Muscle of arm (tissue), 14 donors: ENCODE measurements at places on chromosomes 2 and 18.

GRCh38 chr2:177543007-177543760 lies 150.6 kb downstream of the AGPS start:
- peak; percentile 81 for DNase-seq

- no peak for DNase-seq
These were observed 70.3 kb upstream of the PELI1 start for GRCh38 chr2:64214281-64215115.

DNA sequence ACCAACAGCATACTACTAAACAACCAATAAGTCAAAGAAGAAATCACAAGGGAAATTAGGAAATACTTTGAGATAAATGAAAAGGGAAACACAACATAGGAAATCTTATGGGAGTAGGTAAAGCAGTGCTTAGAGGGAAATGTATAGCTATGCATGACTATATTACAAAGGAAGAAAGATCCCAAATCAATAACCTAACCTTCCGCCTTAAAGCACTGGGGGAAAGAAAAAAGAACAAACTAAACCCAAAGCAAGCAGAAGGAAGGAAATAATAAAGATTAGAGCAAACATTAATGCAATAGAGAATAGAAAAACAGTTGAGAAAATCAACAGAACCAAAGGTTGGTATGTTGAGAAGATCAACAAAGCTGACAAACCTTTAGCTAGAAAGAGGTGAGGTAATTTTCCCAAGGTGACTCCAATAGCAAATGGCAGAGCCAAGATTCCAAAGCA lies 49.9 kb downstream of the DDX1 start:
- DNase-seq: no peak

GRCh38 chr2:38093527-38094165 lies 17.7 kb upstream of the CYP1B1 start:
- no peak for DNase-seq

DNA sequence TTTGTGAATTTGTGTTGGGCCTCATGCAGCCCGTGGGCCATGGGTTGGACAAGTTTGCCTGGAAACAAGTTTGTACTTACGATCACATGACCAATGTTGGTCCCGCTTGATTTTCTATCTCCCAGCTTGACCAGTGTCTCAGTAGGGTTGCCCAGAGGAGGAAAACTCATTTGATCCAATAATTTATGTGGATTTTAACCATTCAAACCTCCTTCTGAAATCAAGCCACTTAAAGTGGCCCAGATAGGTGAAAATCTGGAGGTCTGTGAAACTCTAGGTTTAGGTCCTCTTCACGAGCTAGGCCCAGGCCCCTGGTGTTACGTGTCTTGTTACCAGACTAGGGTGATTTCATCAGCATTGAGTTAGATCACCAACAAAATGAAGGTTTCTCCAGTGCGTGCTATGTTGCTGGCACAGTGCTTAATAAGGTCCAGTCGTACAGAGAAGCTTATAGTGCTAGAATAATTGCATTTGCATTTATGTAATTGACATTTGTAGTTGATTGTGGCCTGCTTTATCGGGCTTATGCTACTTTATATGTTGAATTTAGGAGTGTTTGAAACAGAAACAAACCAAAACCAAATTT lies 4.4 kb downstream of the ACTR2 start:
- no peak for DNase-seq

DNA sequence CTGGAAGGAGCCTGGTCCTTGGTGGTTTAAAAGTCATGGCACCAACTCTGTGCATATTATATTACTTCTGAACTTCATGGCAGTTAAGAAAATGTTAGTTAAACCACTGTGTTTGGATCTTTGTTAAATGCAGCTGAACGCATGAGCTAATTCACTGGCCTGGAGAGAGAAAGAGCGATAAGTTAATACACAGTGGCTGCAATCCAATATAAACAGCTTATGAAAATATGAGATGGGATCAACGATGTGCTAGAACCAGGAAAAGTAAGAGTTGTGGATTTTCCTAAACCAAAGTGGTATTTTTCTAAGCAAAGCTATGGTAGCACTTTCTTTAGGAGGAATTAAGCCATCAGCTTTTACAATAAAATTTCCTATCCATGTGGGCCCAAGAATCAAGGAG lies 326.7 kb downstream of the MTX2 start:
- DNase-seq: no peak

DNA sequence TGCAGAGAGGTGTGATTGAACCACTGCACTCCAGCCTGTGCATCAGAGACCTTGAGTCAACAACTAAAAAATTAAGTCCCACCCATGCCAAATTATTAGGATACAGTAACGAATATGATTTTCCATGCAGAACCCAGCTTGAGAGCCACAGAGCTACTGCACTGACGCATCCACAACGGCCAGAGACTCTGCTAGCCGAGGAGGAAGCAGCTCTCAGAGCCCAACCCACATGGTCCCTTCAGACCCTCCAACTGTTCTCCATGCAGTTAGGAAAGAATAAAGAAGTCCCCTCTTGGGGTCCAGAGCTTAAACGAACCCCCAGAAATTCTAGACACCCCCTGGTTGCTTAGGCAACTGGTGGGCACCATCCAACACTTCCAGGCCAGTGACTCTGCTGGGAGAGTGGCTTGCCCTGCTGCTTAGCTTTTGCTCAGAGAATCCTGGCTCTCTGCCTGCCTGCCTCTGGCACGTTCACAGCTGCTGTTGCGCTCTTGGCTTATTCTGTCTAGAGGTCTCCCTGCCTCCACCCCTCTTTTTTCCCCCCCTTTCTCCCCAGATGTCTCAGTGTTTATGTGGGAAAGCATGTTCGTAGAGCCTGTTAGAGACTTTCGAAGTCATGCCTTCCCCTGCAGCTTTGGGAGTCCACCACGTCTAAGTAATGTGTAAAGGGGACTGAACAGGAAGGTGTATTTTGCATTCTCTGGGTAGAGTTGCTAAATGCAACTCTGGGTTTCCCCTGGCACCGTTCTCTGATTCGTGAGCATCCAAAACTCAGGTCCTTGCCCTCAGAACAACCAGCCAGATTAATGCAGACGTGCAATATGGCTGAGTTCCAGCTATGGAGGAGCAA lies 26.0 kb upstream of the SP3 start:
- DNase-seq: peak; percentile 92

DNA sequence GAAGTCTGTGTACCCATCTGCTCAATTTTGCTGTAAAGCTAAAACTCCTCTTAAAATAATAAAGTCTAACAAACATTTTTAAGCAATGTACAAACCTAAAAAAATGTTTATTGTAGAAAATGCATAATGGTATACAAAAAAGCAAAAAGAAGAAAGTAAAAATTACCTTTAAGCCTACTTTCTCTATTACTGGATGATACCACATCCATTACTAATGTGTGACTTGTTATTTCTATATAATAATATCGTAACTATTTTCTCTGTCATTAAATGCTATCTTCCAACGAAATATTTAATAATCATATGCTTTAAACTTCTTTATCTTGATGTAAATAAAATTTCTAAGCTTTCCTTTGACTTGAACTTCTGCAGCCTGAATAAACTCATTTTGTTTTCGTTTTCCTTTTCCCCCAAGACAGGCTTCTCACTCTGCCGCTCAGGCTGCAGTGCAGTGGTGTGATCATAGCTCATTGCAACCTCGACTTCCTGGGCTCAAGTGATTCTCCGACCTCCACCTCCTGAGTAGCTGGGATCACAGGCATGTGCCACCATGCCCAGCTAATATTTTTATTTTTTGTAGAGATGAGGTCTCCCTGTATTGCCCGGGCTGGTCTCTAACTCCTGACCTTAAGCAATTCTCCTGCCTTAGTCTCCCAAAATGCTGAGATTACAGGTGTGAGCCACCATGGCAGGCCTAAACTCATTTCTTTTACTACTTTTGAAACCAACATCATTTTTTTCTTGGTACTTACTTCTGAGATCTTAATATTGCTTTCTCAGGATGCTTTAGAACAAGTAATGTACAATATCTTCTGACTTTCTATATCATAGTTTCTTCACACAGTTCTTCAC lies 18.1 kb upstream of the DNAH7 start:
- no peak for DNase-seq

DNA sequence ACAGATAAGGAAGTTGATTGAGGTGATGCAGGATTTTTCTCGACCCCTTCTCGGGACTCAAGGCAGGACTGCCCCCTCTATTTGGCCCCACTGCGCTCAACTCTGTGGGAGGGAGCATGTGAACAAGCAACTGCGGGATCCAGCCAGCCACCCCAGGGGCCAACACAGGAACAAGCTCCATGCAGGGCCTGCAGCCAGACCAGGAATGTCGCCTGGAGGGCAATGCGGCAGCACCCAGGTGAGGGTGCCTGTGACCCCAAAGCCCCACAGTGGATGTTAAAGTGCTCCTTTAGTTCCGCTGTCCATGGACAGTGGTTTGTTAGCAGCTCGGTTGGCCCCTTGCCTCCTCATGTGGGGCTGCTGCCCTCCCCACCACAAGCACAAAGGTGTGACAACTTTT lies 57.1 kb downstream of the HRH4 start:
- no peak for DNase-seq

GRCh38 chr2:237358721-237359517 lies 55.0 kb downstream of the COL6A3 start:
- no peak for DNase-seq

DNA sequence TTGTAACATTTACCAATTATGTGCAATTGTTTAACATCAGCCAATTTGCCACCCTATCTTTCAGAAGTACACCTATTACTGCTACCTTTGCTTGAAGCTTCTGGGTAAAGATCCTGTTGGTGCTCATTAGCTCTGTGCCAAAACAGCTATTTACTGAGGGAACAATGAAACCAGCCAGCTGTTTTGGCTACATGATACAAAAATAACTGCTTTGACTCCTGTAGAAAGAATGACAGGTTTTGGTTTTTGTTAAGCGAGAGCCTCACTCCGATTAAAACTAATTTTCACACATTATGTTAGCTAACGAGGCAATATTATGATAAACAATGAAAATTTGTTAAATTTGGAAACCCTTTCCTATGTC lies 907.0 kb downstream of the EPHA4 start:
- DNase-seq: no peak

- no peak for DNase-seq
These were observed 37.4 kb downstream of the BIN1 start for GRCh38 chr2:127069536-127069935.

GRCh38 chr2:231991664-231992063 lies 30.2 kb downstream of the DIS3L2 start:
- DNase-seq: no peak

GRCh38 chr2:42567364-42567763 lies 1.1 kb upstream of the MTA3 start:
- no peak for DNase-seq

- no peak for DNase-seq
These were observed 197.5 kb downstream of the PDE1A start for GRCh38 chr2:182229297-182229696.

- DNase-seq: no peak
These were observed 102.9 kb upstream of the SCN1A start for GRCh38 chr2:166230724-166231070.

DNA sequence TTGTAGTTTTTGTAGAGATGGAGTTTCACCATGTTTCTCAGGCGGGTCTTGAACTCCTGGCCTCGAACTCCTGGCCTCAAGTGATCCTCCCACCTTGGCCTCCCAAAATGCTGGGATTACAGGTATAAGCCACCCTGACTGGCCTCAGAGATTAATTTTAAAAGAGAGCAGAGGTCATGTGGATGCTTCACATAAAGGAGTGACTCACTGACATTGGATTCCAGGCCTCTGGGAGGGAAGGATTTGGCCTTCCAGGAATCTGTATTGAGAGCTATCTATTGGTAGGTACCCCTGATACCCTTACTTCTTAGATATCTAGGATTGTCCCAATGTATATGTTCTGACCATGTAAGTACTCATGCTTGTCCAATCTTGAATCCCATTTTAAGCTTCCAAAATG lies 138.4 kb downstream of the FAM161A start:
- DNase-seq: no peak
